ENCODE measurements at places on chromosomes 3 and 15.
A peak's percentile ranks its signal among the peaks of the same experiment; 100 is the strongest.

DNA sequence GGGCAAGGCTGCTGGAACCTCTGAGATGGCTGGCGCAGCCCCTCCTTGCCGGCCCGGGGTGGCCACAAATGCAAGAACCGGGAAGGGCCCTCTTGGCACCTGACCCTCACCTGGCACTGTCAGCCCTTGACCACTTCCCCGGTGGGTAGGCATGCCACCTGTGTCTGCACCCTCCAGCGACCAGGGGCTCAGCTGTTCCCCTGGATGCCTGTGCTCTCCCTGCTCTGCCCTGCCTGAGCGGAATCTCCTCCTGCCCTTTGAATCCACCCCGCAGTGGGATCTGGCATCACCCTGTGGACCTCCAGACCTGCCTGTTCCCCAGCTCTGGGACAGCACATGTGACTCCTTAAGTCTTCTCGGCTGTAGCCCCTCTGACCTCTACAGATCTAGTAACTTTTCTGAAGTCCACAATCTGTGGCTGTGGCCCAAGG lies 26.1 kb upstream of the FGD5 start:
- no peak for DNase-seq

GRCh38 chr3:174869448-174869847 lies 10.3 kb downstream of the NAALADL2 start:
- DNase-seq, result no peak

DNA sequence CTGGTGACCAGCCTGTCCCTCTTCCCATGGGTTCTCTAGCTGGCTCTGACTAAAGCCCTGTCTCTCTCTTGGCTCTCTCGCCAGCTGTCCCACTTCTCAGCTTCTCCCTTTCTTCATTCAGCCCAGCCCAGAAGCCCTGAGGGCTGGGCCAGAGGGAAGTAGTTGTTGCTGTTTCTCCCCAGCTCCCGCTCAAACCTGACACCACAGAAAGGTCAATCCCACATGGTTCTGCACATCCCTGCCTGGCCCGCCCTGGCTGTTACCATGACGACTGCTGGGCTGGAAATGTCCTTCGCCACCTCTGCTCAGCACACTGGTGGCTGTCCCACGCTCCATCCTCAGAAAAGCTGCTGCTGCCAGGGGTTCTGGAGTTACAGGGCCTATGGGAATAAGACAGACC lies 25.9 kb downstream of the CCDC32 start:
- no peak for DNase-seq

GRCh38 chr3:32310918-32311839 lies 72.7 kb downstream of the CMTM8 start:
- DNase-seq, result peak; percentile 27

DNA sequence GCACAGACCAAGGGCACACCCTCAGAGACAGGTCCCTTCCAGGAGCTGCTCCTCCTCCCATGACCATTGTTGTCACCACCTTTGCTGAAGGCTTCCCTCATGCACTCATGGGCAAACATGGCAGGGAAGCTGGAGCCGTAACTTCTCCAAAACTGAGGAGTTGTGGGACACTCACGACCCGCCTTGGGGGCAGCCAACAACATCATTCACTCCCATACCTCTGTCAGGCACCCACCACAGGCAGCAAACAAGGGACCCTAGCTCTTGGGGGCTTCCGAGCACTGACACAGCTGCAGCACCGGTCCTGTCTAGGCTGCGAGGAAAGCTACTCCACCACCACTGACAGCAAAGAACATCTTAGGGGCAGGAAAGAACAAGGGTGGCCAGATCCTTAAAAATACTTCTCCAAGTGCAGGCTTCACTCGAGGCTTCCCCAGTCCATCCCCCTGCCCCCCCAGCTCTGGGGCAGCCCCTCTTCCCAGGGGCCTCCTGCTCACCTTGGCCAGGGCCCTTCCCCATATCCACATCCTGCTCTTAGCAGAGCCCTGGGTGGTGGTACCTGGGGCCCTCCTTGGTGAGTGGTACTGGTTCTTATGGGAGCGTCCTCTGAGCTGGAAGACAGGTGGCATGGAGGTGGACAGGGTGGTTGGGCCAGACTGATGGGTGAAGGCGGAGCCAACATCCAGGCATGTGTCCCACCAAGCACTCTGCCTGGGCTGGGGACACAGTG lies 28.0 kb upstream of the DUSP7 start:
- DNase-seq, result no peak

GRCh38 chr3:188082031-188082430 lies 71.9 kb upstream of the LPP start:
- DNase-seq, result no peak

- no peak for DNase-seq
Observed at GRCh38 chr3:48989126-48989795, 780 bp upstream of the P4HTM start.

GRCh38 chr15:85473455-85473854 lies 93.1 kb downstream of the AKAP13 start:
- DNase-seq, result no peak

- DNase-seq, result no peak
Observed at GRCh38 chr3:195021692-195022091, 249.3 kb downstream of the XXYLT1 start.

DNA sequence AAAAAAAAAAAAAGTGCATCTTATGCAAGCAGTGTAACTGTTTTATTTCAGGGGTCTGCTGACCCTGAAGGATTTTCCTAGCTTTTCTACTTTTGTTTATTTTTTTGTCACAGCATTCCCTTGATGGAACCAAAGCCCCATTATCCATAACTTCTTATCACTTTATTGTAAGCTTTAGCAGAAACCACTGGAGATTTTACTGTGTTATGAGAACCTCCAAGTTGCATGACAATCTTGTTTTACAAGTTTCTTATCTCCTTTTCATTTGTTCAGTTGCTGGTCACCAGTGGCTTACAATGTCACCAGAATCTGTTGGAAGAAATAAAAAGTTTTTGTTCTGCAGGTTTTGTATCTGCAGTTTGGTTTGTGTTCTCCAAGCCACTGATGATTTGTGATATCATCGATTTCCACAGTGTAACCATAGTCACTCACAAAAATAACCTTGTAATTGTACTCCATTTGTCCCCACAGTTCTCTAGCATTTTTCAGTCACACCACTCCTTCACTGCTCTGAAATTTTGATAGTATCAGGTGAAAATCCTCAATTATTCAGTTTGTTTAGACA lies 660.0 kb downstream of the RBMS3 start:
- DNase-seq, result no peak

- no peak for DNase-seq
Observed at GRCh38 chr3:37295925-37296324, 121.5 kb upstream of the LRRFIP2 start.

- DNase-seq, result no peak
Observed at GRCh38 chr15:48963524-48964113, at the start of gene SHC4. Gene SHC4, minus strand, starts transcription at chr15:48963919. Its CDS starts 904 bp downstream, at chr15:48963015.

- no peak for DNase-seq
Observed at GRCh38 chr15:34941831-34942230, 27.7 kb downstream of the AQR start.

- DNase-seq, result no peak
Observed at GRCh38 chr3:88617283-88617682, 467.5 kb downstream of the C3orf38 start.

GRCh38 chr3:36496684-36497633 lies 116.7 kb downstream of the STAC start:
- DNase-seq, result no peak

- no peak for DNase-seq
Observed at GRCh38 chr3:23750573-23751210, 55.1 kb upstream of the UBE2E1 start.

- no peak for DNase-seq
Observed at GRCh38 chr15:65408324-65409035, 14.3 kb downstream of the IGDCC4 start.

GRCh38 chr3:110583373-110583935 lies 488.2 kb upstream of the NECTIN3 start:
- no peak for DNase-seq

- peak; percentile 35 for DNase-seq
Observed at GRCh38 chr15:31740203-31740602, 290.1 kb upstream of the CHRNA7 start.

DNA sequence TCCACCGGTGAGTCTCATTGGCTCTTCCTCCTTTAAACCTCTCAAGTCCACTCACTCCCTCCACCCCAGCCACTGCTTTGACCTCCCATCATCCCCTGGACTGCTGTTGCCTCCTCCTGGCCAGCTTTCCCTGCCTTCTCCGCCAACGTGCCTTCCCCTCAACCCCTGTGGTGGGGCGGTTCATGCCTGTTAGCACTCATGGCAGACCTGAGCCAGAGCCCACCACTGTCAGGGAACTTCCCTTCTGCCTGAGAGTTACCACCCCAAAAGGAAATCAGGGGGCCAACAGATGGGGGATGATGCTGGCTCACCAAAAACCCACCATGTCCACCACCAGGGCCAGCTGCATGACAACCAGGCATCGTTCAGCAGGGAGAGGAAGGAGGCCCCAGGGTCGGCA lies 44.2 kb upstream of the SLC6A1 start:
- DNase-seq, result no peak

DNA sequence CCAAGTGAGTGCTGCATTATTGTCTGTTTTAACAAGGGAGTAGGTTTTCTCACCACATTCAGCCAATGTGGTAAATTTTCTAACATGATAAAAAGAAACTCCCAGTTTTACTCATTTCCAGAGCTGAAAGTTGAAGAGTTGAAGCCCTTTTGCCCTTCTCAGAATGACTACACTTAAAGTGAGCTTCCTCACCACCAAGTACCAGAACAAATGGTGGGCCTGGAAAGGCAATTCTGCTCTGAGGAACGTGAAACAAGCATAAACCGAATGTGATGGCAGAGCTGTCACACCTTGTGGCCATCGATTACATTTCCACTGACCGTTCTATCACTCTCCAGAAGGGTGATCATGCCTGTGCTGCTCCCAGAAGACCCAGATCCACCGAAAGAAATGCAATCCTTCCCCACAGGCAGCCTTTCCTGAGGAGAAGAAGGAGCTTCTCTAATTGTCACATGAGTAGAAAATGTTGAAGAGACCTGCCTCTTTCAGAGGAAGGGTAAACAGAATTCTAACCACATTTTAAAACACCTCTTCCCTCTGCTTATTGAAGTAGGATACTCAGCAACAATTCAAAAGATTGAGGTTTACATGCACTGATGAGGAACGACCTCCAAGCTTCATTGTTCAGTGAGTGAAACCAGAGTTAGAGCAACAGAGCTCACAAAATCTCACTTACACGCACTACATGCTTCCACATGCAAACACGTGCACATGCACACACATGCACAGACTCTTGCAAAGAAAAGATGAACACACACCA lies 21.4 kb upstream of the CCR9 start:
- DNase-seq, result no peak
